ENCODE measurements at places on chromosomes 7 and 10.

- no peak for ATAC-seq
Observed at GRCh38 chr10:127849921-127850320, 42.8 kb downstream of the CLRN3 start.

GRCh38 chr10:124587811-124588211 lies 126.2 kb downstream of the LHPP start:
- ATAC-seq, result no peak

DNA sequence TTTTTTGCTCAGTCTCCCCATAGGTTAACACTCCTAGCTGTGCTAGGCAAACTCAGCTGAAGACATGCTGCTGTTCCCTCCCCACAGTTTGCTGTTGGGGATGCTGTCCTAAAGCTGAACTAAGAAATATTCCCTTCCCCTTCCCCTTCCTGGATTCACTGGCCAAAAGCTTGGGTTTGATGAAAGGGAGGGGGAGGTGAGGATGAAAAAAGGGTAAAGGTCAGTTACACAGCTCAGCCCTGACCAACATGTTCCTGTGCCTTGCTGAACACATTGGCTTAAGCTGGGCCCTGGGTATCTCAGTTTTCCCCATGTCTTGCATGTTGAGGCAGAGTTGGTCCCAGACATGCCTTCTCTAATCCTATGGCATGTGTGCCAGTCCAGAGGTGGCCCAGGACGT lies 15.3 kb downstream of the CCM2 start:
- no peak for ATAC-seq

DNA sequence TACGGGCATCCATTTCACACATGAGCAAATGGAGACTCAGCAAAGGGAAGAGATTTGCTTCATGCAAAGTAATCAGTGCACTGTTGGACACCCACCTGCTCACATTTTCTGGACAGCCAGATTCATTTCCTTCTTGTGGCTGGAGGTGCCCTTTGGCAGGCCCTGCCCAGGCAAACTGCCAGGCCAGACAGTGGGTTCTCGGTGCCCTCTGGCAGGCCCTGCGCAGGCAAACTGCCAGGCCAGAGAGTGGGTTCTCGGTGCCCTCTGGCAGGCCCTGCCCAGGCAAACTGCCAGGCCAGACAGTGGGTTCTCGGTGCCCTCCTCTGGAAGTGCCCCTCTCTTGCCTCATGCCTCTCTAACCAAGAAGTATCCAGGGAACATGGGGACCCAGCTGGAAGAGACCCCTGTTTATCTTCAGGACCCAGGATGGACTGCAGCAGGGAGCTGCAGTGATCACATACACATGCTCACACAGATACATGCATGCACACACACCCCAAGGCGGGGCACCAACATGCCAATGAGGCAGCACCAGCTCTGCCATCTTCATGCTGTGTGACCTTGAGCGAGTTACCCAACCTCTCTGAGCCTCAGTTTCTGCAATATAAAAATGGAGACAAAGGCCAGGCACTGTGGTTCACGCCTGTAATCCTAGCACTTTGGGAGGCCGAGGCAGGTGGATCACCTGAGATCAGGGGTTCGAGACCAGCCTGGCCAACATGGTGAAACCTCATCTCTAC lies 67.1 kb downstream of the OAT start:
- no peak for ATAC-seq

- no peak for ATAC-seq
Observed at GRCh38 chr7:107998660-107999480, 4.1 kb downstream of the LAMB1 start.

- ATAC-seq, result no peak
Observed at GRCh38 chr7:4712281-4713182, 30.4 kb downstream of the FOXK1 start.

DNA sequence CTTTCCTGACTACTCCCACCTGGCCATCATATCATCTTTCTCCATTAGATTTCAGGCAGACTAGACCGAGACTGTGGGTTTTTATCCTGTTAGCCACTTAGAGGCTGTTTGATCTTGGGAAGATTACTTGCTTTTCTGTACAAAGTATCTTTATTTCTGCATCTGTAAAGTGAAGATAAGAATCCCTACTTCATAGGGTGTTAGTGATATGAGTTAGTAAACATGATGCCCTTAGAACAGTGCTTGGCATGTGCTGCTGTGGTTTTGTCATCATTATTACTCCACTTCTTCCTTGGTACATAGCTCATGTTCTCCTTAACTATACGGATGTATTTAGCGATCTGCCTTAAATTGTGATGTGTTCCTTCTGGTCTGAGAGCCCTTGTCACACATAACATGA lies 165.2 kb downstream of the AUTS2 start:
- ATAC-seq, result no peak

- no peak for ATAC-seq
Observed at GRCh38 chr10:86755454-86755739, 1.0 kb upstream of the BMPR1A start.

GRCh38 chr7:147079083-147079482 lies 962.5 kb downstream of the CNTNAP2 start:
- ATAC-seq, result no peak

DNA sequence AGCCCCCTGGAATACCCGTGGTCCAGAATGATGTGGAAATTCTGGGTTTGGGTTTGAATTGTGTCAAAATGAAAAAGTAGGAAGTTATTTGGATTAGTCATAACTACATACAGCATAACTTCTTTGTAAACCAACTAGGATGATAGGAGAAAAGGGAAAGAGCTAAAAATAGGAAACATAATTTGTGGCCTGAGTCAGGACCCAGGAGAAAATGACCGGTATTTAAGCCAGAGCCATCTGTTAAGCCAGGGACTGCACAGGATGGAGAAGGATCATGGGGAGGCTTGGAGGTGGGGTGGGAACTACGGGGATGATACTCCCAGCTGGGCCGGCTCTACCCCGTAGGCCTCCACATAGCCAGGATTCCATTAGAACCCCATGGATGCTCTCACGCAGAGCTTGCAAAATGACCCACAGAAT lies 98.6 kb downstream of the MYOF start:
- ATAC-seq, result no peak

GRCh38 chr7:77950548-77950947 lies 152.0 kb downstream of the PHTF2 start:
- ATAC-seq, result no peak

DNA sequence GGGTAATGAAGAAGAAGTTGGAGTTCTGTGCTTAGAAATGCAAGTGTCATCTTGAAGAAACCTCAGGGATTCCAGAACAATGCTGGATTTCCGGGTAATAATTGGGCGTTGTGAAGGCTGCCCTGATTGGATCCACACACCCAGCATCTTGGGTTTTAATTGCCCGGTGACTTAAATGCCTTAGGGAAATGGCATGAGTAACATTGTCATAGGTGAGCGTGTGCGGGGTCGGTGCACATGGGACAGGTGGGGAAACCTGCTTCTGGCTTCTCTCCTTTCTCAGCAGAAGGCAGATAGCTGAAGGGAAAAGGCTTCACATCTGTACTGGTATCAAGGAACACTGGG lies 15.2 kb upstream of the CAMK1D start:
- ATAC-seq, result no peak

- no peak for ATAC-seq
Observed at GRCh38 chr10:30963992-30964930, 67.4 kb downstream of the ZNF438 start.

DNA sequence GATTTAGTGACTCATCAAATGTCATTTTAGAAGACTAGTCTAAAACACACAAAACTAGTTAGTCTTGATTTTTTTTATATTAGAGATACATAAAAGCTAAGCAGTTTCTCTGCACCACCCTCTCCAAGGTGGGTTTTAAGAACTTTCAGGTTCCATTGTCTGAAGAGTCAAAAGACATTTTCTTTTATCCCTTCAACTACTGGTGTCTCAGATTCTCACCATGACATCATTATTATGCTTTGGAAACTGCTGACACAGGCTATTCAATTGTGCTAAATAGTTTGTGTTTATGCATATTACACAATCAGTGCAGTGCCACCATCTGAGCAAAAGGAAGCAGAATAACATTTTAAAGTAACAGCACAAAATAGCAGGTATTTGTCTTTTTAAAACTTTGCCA lies 52.2 kb downstream of the IGF2BP3 start:
- peak; percentile 99 for ATAC-seq

- ATAC-seq, result no peak
Observed at GRCh38 chr7:10802526-10802925, 171.1 kb upstream of the PHF14 start.

DNA sequence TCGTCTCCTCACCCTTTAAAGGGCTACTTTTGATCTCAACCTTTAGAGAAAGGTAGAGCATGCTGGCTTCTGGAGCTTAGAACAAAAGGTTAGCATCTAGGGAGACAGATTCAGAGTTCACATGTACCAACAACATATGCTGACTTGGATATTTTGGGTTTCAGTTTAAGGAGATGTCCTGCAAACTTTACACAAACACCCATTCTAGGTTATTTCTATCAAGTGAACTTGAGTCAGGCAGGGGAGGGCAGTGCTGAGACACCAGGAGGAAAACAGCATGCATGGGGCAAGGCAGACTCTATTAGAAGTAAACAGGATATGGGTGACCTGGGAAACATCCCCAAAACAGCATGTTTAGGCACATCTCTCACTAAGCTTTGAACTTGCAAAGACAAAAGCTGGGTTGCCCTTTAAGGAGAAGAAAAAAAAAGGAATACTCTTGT lies 43.8 kb downstream of the ARL4A start:
- ATAC-seq, result no peak

DNA sequence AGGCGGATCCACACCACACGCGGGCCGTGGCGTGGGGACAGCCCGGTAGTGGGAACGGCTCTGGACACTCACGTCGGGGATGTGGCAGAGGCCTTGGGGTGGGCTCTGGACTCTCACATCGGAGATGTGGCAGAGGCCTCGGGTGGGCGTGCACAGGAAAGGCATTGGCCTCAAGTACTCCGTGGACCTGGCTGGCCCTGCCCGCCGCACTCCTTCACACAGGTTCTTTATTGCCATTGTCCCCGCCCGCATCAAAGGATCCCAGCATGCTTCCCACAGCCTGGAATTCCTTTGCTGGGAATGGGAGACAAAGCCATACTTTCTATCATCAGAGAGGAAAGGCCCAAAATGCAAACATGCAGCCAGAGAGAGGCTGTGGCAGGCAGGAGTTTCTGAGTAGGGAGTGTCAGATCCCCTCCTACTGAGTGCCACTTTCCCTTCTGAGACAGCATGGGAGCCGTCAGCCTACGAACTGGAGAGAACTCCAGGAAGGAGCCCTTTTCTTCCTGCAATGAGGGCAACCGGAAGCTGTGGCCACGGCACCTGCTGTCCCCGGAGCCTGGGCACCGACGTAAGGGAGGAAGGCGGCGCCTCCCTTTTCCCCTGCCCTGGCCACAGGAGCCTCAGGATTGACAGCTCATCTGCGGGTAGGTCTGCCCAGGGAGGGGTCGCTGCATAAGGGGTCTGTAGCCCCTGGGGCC lies 51.5 kb downstream of the RBM17 start:
- no peak for ATAC-seq

- ATAC-seq, result no peak
Observed at GRCh38 chr7:66768865-66769832, 28.6 kb downstream of the RABGEF1 start.

DNA sequence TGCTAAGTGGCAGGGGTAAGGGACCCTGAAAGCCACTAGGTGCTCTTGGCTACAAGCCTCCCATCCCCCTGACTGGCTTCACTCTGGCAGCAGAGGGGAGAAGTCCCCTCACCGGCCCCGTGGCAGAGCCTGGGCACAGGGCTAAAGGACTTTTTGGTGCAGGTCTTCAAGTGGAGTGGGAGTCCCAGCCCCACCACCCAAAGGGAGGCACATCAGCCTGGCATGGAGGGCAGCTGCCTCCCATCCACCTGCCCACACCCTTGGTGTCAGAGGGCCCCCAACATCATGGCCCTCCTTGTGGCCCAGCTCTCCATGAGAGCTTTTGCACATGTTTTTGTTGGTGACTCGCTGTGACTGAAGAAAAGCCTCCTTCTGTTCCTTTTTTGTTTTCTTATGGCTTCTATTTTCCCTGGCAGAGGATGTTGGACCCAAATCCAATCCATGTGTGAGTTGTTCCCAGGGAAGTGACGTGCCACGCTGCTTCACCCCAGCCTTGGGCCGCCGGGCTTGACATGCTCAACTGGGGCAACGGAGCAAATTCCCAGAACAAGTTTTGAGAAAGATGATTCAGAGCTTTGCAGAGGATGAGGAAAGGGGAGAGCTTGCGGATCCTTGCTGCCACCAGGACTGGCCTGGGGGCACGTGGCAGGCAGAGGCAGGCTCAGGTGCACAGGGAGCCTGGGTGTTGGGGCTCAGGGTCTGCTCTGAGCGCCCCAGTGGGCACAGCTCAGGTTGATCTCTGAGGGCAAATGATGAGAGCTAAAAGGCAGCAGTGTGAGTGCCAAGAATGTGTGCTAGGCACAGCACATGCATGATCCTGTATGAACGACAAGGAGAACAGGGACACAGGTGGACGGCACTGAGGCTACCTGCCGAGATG lies 1.9 kb upstream of the AEBP1 start:
- ATAC-seq, result no peak

DNA sequence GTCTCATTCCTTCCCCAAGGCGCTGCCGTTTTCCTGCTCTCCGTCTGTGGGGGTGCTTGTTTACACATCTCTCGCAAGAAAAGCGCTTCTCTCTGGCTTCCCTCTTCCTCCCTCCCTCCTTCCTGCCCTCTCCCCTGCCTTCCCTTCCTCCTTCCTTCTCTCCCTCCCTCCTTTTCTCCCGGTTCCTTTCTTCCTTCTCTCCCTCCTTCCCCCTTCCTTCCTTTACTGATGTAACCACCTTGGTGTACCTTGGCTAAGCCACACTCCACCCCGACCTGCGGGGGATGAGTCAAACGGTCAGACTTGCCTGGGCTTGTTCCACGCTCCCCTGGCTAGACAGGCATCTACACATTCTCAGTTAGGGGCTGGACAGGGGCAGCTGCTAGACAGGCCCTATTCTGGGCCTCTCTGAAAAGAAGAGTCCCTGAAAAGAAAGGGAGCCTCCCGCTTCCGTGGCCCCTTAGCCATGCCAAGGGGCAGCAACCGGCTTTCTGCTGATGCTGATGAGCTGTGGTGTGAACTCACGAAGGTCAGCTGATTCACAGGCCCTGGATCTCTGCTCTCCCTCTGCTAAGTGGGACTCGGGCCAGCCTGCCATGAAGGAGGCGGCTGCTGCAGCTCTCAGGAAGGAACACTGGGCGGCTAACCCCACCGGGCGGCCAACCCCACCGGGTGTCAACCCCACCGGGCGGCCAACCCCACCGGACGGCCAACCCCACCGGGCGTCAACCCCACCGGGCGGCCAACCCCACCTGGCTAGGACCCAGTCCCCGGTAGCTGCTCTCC lies 216.8 kb downstream of the TCERG1L start:
- ATAC-seq, result no peak

Data from motor neuron (in vitro differentiated cells).